ENCODE measurements at places on chromosomes 5 and 9. TPM values are rescaled to one million over a fixed set of nuclear protein-coding genes. Genes with fewer than 3 reads are reported as not detected.

PCDHGA4 gene
- 1.8 TPM for total RNA-seq

MSX2 gene
- total RNA-seq = 0.35 TPM

MEF2C gene
- 805 TPM for total RNA-seq

F12 gene
- 0.27 TPM for total RNA-seq

GRCh38 chr5:139426203-139426885 is 13.0 kb downstream of the DNAJC18 start:
- no peaks in the 10 kb centered on the region for H3K4me1 ChIP-seq
- no peak overlapping the region for H3K4me3 ChIP-seq
- no peak overlapping the region for H3K27ac ChIP-seq
- peaks cover 53% of the 10 kb centered on the region for H3K36me3 ChIP-seq

DNA sequence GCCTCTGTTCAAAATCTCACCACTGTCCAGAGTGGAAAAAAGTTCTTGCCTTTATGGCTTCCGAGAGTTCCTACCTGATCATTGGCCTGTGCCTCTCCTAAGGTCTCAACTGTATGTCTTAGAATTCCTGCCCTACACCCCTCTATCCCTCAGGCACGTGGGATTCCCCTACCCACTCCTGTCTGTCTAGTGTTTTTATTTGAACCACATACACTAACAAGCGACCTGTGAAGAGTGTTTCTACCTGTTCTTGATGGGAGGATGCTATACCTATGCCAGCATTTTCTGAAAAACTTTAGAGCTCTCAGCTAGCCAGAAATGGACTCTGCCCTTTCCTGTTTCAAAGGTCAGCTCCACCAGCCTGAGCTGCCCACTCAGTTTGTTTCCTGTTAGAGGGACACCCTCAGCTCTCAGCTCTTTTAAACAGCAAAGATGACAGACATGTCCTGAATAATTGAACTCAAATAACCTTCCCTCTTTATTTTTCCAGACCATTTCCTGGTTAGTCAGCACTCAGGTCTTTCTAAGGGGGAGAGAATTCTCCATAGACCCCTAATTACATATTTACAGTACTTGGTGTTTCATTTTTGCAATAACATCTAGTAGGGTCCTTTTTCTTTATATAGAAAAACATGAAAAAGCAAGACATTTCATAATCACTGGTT is 214.8 kb downstream of the AOPEP start:
- H3K36me3 ChIP-seq = no peaks in the 10 kb centered on the region
- H3K27ac ChIP-seq = no peak overlapping the region
- H3K4me1 ChIP-seq = peaks cover 13% of the 10 kb centered on the region
- no peak overlapping the region for H3K4me3 ChIP-seq

DNA sequence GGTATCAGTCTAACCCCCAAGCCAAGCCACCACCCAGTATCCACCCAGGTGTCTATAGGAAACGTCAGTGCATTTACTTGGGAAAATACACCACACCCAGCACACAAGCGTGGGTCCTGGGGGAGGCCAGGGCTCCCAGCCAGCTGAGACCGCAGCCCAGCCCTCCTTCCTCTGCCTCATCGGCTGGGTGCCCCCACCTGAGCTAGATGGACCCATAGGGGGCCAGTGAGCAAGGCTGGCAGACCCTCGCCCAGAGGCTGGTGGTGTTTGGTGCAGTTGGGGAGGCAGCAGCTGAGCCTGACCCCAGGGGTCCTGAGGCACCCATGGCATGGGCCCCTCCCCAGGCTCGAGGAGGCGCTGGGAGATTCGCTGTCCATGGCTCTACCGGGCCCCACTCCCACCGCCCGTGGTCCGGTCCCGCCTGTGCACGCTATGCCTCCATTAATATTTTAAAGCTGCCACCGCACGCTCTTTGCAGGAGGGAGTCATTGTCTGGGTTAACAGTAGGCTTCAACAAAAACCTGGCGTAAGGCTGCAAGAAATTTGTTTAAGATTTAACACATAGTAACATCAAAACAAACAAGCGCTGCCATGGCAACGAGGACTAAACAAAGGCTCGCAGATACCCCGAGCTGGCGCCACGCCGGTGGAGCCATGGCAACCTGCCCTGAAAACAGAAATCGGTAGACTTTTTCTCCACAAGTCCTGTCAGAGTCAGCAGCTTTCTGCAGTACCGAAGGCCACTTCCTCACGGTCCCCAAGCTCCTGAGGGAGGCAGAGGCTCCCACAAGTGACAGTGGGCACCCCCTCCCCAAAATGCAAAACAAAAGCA is 20.6 kb downstream of the TPPP start:
- peaks cover 3% of the 10 kb centered on the region for H3K27me3 ChIP-seq
- peaks cover 2% of the 10 kb centered on the region for H3K36me3 ChIP-seq
- H3K27ac ChIP-seq = peak overlapping the region; percentile 80
- H3K4me1 ChIP-seq = peaks cover 43% of the 10 kb centered on the region

DNA sequence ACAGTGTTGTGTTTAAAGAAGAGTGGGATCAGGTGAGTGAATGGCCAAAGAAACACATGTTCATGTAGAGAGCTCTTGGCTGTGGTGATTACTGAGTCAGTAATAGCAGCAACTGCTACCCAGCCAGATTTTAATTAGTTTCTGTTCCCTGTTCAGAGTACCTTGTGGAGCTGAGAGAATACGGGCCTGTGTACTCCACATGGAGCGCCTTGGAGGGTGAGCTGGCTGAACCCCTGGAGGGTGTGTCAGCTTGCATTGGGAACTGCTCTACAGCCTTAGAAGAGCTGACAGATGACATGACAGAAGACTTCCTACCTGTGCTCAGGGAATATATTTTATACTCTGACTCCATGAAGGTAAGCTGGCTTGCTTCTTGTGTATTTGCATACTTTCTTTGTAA is 52.3 kb downstream of the SLC46A2 start:
- H3K27ac ChIP-seq = no peak overlapping the region
- no peaks in the 10 kb centered on the region for H3K27me3 ChIP-seq
- no peaks in the 10 kb centered on the region for H3K4me1 ChIP-seq
- H3K4me3 ChIP-seq = no peak overlapping the region

DNA sequence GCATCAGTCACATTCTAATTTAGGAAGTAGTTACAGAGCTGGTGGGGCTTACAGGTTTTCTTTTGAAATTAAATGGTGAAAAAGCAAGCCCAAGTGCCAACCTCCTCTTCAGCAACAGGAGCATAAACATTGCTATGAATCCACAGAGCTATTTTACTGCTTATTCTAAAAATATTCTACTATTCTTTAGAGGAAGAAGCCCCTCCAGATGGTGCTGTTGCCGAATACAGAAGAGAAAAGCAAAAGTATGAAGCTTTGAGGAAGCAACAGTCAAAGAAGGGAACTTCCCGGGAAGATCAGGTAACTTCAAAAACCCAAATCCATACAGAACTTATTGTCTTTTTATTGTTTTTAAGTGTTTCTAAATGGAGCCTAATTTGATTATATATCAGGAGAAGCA is 202.8 kb downstream of the CWC27 start:
- no peaks in the 10 kb centered on the region for H3K4me1 ChIP-seq
- peaks cover 6% of the 10 kb centered on the region for H3K36me3 ChIP-seq
- no peak overlapping the region for H3K4me3 ChIP-seq
- DNase-seq = peak; percentile 29
- no peaks in the 10 kb centered on the region for H3K27me3 ChIP-seq

DNA sequence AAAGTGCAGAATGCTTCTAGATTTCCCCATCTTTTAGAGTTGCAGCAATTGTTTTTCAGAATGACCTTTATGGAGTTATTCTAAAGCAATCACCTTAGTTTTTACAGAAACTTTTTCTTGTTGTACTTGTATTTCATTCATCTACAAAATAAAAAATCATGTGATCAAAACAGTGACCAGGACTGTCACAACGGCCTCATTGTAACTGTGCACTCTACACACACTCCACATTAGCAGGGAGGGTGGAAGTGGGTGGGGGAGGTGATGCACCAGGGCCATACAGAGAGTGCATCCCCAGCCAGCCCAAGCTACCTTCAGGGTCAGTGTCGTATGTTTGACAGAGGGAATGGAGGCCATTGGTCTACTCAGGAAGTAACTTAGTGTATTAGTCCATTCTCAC is 26.9 kb downstream of the EGFLAM start:
- no peaks in the 10 kb centered on the region for H3K36me3 ChIP-seq
- H3K4me1 ChIP-seq = no peaks in the 10 kb centered on the region
- no peak overlapping the region for H3K27ac ChIP-seq
- no peak for DNase-seq

GRCh38 chr9:137606734-137607138 is 1.2 kb downstream of the ARRDC1 start:
- peak; percentile 55 for DNase-seq
- H3K36me3 ChIP-seq = peaks cover 6% of the 10 kb centered on the region
- peaks cover 8% of the 10 kb centered on the region for H3K27me3 ChIP-seq
- H3K4me1 ChIP-seq = peaks cover 38% of the 10 kb centered on the region

GRCh38 chr9:136784997-136785361 is 6.2 kb upstream of the TMEM141 start:
- no peak overlapping the region for H3K27ac ChIP-seq
- no peak overlapping the region for H3K4me3 ChIP-seq
- peaks cover 10% of the 10 kb centered on the region for H3K27me3 ChIP-seq
- no peaks in the 10 kb centered on the region for H3K36me3 ChIP-seq
- H3K4me1 ChIP-seq = peaks cover 5% of the 10 kb centered on the region

GRCh38 chr5:150519978-150520377 is 12.0 kb downstream of the NDST1 start:
- H3K36me3 ChIP-seq = peaks cover 43% of the 10 kb centered on the region
- H3K4me3 ChIP-seq = no peak overlapping the region
- DNase-seq = no peak
- peak overlapping the region; percentile 56 for H3K27ac ChIP-seq
